ENCODE measurements at places on chromosomes 3 and 15.

- DNase-seq, result no peak
Measured at GRCh38 chr15:85691350-85692240, 103.1 kb downstream of the KLHL25 start.

DNA sequence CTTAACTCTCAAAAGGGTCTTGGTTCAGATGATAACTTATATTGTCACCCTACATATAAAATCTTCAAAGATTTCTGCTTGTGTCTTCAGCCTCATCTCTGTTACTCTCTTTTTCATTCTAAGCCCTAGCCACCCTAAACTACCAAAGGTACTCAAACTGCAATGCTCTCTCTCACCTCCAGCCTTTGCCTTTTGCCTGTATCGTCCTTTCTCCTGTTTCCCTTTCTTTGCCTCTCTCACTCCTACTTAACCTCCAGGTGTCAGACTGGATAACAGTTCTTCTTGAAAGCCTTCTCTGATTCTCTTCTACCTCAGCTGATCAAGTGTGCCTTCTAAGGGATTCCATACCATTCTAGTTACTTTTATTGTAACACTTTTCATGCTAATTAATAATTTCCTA lies 149.8 kb downstream of the SERPINI1 start:
- no peak for DNase-seq

- DNase-seq, result no peak
Measured at GRCh38 chr15:72866182-72866581, 82.6 kb upstream of the ADPGK start.

DNA sequence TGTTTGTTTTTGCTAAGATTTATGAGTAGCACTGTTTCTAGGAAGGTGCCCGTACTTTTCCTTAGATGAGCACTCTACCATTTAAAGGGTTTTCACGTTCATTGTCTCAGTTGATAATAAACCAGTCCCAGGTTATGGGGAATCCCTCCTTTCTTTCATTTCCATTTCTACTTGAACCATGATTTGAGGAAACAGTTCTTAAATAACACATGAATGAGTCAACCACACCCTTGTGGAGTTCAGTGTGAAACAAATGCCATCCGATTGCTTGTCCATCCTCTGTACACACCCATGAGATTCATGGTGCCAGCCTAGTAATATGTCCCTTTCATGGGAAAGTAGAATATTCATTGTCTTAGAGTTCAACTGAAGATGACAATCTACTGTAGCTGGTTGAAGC lies 23.1 kb downstream of the CMTM8 start:
- DNase-seq, result no peak

DNA sequence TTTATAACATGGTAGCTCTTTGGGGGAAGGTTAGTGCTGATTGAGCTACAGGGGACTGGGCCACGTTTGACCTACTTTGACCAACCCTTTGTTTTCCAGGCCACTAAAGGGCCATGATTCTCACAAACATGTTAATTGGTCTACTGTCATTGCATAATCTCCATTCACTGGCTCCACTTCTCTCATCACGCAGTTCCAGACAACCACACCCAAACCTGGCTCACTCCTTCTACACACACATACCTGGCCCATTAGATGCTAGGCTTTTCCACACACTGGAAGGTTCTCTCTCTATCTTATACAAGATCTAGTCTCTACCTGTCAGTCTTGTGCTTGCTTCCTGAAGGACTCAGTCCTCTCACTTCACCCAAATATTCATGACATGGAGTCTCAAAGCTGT lies 15.9 kb downstream of the TGM5 start:
- no peak for DNase-seq

DNA sequence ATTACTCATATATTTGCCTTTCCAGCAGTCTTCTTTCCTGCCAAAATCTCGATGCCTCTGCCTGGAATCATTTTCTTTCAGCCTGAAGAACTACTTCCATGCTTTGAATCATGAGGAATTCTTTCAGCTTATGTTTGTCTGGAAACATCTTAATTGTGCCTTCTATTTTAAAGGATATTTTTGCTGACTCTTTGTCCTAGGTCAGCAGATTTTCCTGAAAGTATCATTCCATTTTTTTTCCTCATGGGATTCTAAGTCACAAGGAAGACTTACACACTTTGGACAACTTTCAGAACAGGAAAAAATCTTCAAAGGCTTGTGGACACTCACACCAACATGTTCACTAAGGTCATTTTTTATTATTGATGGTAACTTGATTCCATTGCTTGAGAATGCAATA lies 10.1 kb downstream of the PRR23E start:
- no peak for DNase-seq

DNA sequence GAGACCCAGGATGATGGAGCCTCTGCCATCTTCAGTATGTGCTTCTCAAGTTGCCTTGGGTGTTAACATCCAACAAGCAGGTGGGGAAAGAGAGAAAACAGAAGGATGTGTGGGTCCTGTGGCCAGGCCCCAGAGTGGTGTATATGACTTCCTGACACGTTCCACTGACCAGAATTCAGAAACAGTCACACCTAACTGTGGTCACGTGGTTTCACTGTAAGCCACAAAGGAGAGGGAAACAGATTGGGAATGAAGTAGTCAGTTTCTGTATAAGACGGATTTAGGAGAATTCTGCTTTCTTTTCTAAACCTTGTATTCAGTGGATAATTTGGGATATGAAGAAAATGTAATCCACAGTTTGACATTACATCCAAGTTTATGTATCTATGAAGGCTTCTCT lies 454.1 kb upstream of the IL12A start:
- no peak for DNase-seq

- DNase-seq, result no peak
Measured at GRCh38 chr3:121835465-121835801, 424 bp downstream of the EAF2 start.

- no peak for DNase-seq
Measured at GRCh38 chr15:37059086-37059485, 41.3 kb downstream of the MEIS2 start.

GRCh38 chr3:72162649-72163184 lies 377.8 kb upstream of the PROK2 start:
- no peak for DNase-seq

- no peak for DNase-seq
Measured at GRCh38 chr3:32842987-32843386, 25.2 kb downstream of the TRIM71 start.

DNA sequence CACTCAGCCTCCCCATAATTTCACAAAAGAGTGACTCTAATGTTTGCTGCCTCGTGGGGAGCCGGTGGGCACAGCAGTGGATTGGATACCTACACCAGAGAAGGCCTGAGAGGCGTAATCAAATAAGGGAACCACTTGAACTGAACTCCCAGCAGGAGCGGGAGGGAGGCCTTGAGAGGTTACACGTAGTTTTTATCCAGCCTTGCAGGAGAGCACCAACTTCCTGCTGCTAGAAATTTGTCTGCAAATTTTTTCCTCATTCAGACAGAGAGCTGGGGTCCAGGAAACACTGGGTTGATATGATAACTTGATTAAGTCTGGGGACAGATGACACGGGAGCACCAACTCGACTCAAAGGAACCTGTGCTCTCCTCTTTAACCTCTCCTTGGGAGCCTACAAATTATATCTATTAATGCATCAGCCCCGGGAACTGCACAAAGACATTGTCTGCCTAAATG lies 69.8 kb downstream of the HES1 start:
- DNase-seq, result no peak

GRCh38 chr3:59308684-59309083 lies 258.9 kb upstream of the CFAP20DC start:
- no peak for DNase-seq

DNA sequence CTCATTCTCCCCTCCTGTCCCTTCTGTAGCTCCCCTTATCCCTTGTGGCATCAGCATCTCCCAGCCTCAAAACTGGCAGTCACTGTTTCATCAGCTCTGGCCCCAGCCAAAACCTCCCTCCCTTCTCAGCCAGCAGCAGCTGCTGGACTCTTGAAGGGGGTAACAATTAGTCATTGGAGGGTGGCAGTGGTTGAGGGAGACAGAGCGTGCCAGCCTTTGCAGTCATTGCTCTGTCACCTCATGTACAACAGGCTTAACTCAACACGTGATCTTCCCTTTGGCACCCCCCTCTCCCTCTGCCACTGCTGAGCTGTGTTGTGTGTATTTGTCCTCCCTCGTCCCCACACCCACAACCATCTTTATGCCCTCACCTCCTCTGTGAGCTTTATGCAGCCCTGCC lies 28.2 kb downstream of the RBP2 start:
- DNase-seq, result no peak
